ENCODE measurements at places on chromosomes 5 and 9. TPM values are rescaled to one million over a fixed set of nuclear protein-coding genes. Genes with fewer than 3 reads are reported as not detected.

YTHDC2 gene
- total RNA-seq, result 18.9 TPM

CCDC187 gene
- total RNA-seq, result under 0.01 TPM

CCDC171 gene
- 2.8 TPM for total RNA-seq

MYOT gene
- not detected for total RNA-seq

LRRC19 gene
- not detected for total RNA-seq

SLC34A1 gene
- total RNA-seq, result not detected

MAP1B gene
- 501 TPM for total RNA-seq

ARAP3 gene
- total RNA-seq, result 6.5 TPM

IFNA13 gene
- not detected for total RNA-seq

EGR1 gene
- total RNA-seq, result 3.3 TPM

TMEM252 gene
- not detected for total RNA-seq

TRIM7 gene
- total RNA-seq, result 3.1 TPM

SLC6A7 gene
- under 0.01 TPM for total RNA-seq

GPR21 gene
- total RNA-seq, result 0.38 TPM

MYO10 gene
- total RNA-seq, result 104 TPM

GPR150 gene
- 2.5 TPM for total RNA-seq

JADE2 gene
- 28.8 TPM for total RNA-seq

MRPL36 gene
- 32.7 TPM for total RNA-seq

TRPM3 gene
- total RNA-seq, result 3.1 TPM

CARTPT gene
- not detected for total RNA-seq

PPWD1 gene
- 29.7 TPM for total RNA-seq

QRFP gene
- total RNA-seq, result not detected

GNE gene
- total RNA-seq, result 34.7 TPM

JAKMIP2 gene
- total RNA-seq, result under 0.01 TPM

WNK2 gene
- total RNA-seq, result not detected

SLC36A2 gene
- total RNA-seq, result not detected

C7 gene
- total RNA-seq, result 0.96 TPM

IFNK gene
- not detected for total RNA-seq

FAM153A gene
- 0.56 TPM for total RNA-seq

ABLIM3 gene
- 22.8 TPM for total RNA-seq

KIF12 gene
- 0.38 TPM for total RNA-seq

RHOBTB3 gene
- 284 TPM for total RNA-seq

GPX3 gene
- total RNA-seq, result 18.6 TPM

CYLC2 gene
- total RNA-seq, result not detected

DPM2 gene
- 7.9 TPM for total RNA-seq

FAM169A gene
- 0.19 TPM for total RNA-seq

EDIL3 gene
- total RNA-seq, result 246 TPM

TMEM38B gene
- 51.9 TPM for total RNA-seq

PAEP gene
- total RNA-seq, result not detected

PCDHA9 gene
- under 0.01 TPM for total RNA-seq

SLIT3 gene
- total RNA-seq, result 3.1 TPM

PCDHB8 gene
- total RNA-seq, result under 0.01 TPM
